Common myeloid progenitor, CD34-positive (primary cell): ENCODE measurements at places on chromosomes 6 and 20.

DNA sequence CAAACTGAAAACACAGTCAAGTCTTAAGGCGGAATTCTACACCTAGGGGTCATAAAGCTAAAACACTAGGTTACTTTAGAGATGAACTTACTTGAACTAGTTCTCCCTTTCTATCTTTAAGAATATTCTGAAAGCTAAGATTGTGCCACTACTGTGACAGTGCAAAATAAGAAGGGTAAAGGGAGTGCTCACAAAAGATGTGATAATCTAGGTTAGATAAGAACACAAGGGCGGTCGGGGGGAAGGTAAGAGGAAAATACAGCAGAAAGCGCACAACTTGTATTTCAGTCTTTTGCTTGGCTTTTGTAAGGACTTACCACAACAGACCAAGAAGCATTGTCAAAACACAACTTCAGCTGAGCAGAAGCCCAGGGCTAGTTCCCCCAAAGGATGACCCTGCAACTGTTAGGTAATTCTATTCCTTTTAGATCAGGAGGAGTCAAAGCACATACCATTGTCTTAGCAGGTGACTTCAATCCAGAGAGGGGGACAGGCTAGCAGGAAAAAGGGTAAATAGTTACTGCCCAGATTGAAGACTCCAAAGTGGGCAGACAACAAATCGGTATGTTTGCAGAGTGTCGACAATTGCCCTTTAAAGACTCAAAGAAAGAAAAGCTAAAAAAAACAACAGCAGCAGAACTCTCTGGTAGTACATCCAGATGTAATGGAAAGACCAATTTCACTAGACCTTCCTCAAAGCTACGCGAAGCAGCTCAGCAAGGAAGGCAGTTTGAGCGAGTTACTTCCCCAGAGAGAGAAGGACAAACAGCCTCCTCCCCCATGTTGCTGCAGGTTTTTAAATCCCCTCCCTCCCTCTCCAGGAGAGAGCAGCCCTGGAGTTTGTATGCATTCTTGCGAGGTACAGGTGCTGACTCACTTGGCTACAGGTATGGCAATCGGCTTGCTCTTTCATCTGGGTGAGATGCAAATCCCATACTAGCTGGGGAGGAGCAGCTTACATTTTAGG lies 59.0 kb downstream of the RIPOR2 start:
- no peak for DNase-seq

DNA sequence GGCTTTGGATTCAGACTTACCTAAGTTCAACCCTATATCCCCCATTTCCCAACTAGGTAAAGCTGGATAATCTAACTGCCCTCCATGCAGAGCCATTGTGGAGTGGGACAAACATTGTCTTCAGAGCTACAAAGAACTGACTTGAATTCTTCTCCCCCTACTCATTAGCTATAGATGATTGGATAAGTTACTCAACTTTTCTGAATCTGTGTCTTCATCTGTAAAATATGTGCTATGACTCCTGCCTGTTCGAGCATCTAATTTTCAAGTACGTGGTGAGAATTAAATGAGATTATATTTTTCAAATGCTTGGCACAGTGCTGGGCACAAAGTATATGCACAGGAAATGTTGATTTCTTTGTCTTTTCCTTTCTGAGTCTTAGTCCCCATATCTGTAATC lies 240.3 kb upstream of the TCF21 start:
- no peak for DNase-seq

- no peak for DNase-seq
Measured at GRCh38 chr20:45909817-45910669, 1.9 kb downstream of the PLTP start.

- DNase-seq: no peak
Measured at GRCh38 chr20:37513779-37514359, 7.2 kb upstream of the NNAT start.

DNA sequence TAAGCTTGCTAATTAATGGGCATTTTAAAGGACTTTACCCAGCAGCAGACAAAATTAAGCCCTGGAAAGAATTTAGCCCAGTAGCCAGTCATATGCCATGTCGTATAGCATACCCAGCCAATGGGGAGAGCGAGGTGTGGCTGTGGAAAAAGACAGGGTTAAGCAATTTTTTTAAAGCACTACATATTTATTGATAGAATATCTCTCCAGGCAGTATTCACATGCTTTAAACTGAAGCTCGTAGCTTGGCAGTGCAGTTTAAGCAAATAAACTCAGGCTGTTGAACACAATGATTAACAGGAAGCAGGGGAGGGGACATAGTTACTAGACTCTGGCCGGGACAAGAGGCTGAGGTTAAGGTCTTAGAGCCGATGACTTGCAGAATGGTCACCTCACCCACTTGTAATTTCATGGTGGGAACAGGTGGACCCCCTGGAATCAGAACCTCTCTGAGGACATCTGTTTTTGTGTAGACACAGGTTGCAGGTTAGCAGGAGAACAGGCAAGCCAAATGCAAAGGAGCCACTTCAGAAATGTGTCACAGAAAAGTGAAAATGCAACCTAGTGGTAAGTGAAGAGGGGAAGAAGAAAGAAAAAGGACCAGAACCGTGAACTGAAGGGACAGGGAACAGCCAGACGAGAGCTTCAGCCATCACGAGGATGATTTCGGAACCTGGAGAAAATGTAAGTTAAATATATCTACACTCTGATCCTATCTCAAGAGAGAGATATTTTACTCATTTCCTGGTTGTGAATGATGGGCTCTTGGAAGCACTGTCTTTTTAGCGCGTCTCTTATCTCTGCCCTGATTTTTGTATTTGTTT lies 7.2 kb downstream of the GCNT2 start:
- DNase-seq: peak; percentile 84

- DNase-seq: peak; percentile 36
Measured at GRCh38 chr6:134630508-134631121, 312.7 kb upstream of the SGK1 start.

DNA sequence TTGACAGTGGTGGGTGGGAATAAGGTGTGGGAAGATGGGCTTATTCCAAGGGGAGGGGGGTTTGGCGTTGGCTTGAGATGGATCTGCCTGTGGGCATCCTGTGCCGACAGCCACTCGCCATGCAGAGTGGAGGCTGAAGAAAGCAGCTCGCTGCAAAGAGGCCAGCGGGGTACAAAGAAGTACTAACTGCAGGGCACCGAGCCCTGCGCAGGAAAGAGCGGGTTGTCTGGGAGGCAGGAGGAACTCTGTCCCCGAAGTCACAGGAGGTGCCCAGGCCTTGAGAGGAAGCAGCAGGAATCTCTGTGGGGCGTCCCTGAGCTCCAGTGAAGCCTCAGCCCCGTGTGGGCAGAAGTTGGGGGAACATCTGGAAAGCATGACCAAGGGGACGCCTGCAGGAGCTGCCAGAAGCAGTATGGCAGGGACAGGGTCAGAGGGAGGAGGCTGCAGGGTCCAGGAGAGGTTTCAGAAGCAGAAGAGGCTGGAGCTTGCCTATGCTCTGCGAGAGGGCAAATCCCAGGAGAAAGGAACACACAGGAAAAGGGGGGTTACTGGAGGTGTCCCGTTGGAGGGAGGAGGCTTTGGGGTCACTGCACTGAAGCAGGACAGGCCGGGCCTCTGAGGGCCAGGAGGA lies 77.2 kb downstream of the THBS2 start:
- DNase-seq: no peak

- DNase-seq: no peak
Measured at GRCh38 chr6:140597181-140597580, 1222.7 kb upstream of the CITED2 start.

- no peak for DNase-seq
Measured at GRCh38 chr20:17917832-17918618, 50.6 kb downstream of the SNX5 start.

GRCh38 chr6:15255481-15255880 lies 9.6 kb downstream of the JARID2 start:
- DNase-seq: peak; percentile 70

DNA sequence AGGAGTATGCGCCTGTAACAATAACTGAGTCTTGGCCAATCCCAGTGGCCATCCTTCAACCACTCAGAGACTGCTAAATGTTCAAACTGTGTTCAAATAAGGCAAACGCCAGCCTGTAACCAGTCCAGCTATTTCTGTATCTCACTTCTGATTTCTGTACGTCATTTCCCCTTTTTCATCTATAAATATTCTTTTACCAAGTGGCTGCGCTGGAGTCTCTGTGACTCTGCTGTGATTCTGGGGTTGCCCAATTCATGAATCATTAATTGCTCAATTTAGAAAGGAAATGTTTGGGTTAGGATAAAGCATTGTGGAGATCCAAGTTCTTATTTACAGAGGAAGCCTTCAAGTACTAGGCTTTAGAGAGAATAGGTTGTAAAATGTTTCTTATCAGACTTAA lies 89.8 kb upstream of the UST start:
- DNase-seq: peak; percentile 77
